ENCODE measurements at places on chromosomes 5 and 9.

DNA sequence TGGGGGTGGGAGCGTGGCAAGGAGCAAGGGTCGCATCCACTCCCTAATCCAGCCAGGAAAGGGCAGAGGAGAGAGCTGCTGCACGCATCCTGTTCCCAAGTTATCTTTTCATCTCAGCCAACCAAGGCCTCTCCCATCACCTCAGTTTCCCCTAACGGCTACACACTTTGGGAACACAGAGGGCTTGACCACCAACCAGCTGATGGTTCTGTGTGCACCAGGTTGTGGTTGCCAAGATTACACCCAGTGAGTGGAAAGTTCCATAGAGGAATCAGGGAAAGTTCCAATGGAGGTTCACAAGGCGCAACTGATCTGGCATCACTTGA, 53.9 kb downstream of the ADAM19 start:
- DNase-seq, result no peak

GRCh38 chr5:14438195-14438606, 143.4 kb upstream of the OTULINL start:
- DNase-seq, result peak; percentile 67

DNA sequence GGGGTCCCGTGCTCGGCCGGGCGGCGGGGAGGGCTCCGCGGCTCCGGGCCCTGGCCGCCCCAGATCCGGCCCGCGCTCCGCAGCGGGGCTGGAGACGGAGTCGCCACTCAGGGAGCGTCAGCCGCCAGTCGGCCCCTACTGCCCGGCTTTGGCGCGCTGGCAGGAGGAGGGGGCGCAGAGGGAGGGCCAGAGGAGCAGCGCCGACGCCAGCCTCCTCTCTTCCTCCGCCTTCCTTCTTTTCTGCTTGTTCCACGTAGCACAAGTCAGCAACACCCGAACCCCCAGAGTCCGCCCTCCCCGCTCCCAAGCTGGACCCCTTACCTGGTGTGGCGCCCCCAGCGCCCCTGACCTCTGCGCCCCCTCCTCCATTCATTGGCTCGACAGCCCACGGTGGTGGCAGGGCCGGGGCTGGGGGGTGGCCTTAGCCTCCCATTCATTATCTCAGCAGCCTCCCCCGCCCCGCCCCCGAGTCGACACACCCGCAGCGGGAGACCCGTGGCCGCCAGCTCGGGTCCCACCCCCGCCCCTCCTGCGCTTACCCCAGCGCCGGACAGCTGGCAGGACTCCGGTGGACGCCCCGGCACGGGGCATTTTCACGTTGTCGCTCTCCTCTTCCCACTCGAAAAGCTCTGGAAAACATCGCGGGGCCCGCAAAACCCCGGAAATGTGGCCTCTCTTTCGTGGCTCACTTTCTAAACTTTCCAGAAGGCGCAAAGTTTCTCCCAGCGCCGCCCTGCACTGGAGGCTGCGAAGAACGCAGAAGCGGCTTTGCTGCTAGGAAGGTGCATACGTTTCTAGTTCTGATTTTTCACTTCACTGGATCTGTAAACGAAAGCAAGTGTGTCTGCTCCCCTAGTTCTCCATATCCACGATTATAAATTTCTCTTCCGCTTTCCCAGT, at the start of gene LPAR1:
LPAR1 (minus strand) TSS at position 140 of the 900 bp plus-strand sequence. CDS start 66,353 bp downstream, outside the sequence.
- peak; percentile 29 for DNase-seq

GRCh38 chr5:173323106-173323798, 5.0 kb downstream of the STC2 start:
- no peak for DNase-seq

DNA sequence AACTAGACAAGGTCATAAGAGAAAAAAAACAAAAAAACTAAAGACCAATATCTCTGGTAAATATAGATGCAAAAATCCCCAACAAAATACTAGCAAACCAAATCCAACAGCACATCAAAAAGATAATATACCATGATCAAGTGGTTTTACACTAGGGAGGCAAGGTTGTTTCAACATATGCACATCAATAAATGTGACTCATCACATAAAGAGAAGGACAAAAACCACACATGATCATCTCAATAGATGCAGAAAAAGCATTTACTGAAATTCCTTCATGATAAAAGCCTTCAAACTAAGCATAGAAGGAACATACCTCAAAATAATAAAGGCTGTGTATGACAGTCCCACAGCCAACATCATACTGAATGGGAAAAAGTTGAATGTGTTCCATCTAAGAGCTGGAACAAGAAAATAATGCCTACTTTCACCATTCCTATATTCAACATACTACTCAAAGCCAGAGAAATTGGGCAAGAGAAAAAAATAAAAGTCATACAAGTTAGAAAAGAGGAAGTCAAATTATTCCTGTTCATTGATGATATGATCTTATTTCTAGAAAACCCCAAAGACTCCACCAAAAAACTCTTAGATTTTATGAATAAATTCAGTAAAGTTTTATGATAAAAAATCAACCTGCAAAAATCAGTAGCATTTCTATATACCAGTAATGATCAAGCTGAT, 72.2 kb upstream of the FAM169A start:
- DNase-seq, result no peak

DNA sequence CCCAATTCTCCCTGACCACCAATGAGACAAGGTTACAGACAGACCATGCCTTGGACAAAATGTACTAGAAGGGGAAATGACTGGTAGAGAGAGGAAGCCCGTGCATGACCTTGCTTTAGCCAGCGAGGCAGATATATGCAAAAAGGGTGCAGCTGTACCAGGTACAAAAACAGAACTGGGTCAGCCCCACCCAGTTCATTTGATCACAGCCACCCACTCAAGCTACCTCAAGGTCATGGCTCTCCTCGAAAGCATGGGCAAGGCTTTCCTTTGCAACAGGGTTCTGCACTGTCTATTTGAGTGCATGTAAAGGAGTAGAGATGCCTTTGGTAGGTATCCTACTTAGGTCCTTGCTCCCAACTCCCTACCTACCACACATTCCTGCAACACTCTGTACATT, 33.3 kb downstream of the TLE1 start:
- no peak for DNase-seq

DNA sequence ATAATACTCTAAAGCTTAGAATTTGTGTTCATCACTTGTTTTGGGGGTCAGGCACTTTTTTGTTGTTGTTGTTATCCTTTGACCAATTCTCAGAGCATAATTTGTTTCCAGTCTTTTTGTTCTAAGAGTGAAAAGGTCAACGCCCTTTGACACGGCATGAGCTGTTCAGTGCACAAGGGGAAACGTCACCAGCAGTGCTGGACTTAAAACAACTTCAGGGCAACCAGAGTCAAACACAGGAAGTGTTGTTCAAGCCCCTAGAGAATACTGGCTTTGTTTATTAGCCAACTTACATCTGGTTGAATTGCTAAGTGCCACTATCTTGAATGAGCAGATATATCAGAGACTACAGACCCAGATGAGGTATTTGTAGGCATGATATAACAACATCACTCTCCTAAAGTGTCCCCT, 368.9 kb downstream of the TMEM161B start:
- DNase-seq, result no peak

GRCh38 chr9:36319183-36319582, 60.9 kb upstream of the GNE start:
- no peak for DNase-seq

DNA sequence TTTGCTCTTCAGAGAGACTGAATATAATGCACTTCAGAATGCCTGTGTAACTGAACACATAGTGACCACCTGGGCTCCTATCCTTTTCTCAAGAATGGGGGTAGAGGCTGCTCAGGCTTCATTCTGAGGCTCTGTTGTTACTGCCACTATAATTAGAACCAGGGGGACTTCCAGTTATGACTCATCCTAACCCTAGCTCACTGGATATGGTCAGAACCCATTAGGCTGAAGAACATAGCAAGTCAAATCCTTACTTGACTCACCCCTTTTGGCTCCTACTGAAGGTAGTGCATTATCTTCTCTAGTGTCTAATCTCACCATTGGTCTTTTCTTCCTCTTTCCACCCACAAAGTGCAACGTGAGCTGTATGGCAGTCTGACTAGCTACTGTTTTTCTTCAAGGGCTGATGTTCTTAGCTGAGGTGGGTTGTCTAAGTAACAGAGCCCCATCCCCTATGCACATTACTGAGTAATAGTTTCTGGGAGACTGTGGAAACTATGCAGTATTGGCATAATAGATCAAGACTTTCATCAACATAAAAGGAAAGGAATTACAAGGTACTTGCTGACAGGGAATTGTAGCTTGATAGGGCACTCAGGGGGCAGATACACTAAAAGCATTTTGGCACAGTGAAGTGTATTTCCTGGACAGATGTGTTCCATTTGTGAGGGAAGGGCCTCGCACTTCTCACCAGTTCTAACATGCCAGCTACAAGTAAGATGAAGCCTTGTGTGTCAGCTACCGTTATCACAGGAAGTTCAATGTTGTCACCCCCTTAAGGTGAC, 431.0 kb upstream of the MEF2C start:
- DNase-seq, result peak; percentile 55

DNA sequence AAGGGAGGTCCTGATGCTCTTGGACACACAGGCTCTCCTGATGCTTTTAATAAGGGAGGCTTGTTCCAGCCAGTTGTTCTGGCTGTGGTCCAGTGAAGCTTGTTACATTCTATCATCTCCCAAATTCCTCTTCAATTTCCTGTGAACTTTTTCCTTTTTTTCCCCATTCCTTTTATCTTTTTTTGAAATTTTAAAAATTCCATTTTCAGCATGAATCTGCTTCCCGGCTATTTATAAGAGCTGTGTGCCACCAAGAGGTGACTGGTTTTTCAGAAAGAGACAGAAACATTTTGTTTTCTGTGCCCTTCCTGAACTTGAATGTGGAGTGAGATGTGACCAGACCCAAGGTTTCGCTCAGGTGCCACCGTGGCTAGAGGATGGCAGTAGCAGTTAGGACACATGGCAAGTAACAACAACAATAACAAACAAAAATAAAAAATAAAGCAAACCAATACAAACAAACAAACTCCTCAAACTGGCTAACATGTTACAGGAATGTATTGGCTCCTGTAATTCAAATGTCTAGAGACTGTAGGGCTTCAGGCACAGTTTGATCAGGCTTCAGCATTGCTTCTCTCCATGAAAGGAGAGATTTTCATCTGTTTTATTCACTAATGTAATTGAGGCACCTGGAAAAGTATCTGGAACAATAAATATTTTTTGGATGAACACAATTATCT, 121.1 kb downstream of the BOD1 start:
- DNase-seq, result no peak

DNA sequence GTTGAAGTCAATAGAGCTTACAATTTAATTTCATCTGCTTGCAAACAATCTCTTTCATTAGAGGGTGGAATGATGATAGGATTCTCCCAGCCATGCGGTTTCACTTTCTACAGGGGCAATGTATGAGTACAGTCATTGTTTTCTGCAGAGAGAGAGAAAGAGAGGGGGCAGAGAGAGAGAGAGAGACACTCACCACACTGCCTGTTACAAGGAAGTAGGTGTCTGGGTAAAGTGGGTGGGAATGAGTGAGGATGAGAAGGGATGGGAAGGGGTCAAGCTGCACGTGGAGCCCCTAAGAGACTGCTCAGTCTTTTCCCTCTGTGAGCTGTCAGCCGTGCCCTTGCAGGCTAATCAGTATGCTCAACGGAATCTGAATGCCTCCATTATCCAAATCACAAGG, 454.3 kb downstream of the KDM4C start:
- no peak for DNase-seq

- DNase-seq, result no peak
Observed at GRCh38 chr9:113592876-113593575, 129.5 kb downstream of the RGS3 start.

DNA sequence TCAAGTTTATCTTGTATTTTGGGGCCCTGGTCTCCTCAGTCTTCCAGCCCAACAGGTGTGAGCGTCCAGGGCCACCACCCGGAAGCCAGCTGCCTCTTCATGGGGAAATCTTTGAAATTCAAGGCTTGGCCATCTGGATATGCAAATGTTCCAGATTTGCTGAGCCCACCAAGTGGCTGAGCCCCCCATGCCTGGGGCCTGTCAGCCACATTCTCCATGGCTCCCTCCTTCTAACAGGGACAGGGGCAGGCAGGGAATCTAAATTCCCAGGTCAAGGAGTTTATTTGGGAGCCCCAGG, 14.2 kb upstream of the CXXC5 start:
- no peak for DNase-seq

DNA sequence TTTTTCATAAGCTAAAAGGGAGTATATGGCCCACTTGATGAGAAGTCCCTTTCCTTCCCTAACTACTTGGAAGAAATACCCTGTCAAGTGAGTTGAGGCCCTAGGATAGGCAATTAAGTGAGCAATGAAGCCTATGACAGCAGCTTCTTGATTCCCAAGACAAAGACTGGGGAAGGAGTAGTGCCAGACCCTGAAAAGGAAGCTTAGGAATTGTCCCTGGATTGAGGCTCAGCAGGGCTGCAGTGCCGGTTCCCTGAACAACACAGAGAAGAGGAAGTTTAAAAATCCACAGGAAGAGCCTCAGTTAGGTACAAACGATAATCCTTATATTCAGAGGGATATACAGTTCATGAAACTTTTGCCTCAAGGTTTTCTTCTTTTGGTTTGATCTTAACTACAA, 61.8 kb upstream of the RAD23B start:
- no peak for DNase-seq

GRCh38 chr5:20524991-20525529, 537.1 kb upstream of the CDH18 start:
- no peak for DNase-seq

DNA sequence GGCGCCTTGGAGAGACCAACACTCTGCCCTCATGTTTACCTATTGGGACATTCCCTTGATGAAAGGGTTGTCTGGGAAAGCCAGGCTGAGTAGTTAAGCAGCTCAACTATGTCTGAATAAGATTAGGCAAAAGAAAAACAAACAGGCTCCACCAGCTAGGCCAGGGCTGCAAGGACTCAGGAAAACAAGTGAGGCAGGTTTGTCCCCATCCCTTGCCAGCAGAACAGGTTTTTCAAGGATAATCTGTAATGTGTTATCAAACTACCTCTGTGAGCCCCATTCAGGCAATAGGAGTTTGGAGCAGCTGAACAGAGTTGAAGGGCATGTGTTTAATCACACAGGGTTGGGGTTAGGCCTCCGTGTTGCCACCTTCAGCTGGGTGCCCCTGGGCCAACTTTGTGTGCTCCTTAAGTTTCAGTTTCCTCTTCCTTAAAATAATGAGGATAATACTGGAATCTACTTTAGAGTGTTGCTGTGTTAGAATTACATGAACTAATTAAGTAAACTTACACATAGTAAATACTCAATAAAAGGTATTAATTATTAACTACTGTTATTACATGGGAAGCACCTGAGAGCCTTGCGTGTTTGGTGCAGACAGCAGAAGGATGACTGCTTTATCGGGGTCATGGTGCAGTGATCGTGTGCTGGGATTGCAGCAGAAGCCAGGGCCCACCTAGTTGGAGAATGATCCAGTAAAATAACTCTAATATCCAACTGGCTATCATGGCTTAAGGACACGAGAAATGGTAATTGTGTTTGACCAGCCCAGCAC, 72.1 kb upstream of the ATP10B start:
- DNase-seq, result no peak

GRCh38 chr5:122885045-122885517, 39.7 kb downstream of the SNX24 start:
- DNase-seq, result no peak

GRCh38 chr9:138022756-138023393, 145.3 kb downstream of the CACNA1B start:
- DNase-seq, result peak; percentile 22

DNA sequence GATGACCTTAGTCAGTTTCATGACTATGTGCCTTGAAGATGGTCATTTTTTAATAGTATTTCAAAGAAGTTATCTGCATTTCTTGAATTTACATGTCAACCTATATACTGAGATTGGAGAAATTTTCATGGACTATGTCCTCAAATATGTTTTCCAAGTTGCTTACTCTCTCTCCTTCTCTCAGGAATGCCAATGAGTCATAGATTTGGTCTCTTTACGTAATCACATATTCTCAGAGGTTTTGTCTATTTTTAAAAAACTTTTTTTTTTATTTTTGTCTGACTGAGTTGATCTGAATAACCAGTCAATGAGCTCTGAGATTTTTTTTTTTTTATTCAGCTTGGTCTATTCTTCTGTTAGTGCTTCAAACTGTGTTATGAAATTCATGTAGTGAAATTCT, 374.7 kb upstream of the GRIN3A start:
- no peak for DNase-seq

Data from GM13976 (cell line).